Bone marrow (tissue), 2 donors: ENCODE measurements at places on chromosomes 1 and 21.

GRCh38 chr1:15312626-15313411 is 65.8 kb downstream of the FHAD1 start:
- no peak for DNase-seq

GRCh38 chr1:208205216-208206013 is 38.8 kb downstream of the PLXNA2 start:
- DNase-seq: no peak

DNA sequence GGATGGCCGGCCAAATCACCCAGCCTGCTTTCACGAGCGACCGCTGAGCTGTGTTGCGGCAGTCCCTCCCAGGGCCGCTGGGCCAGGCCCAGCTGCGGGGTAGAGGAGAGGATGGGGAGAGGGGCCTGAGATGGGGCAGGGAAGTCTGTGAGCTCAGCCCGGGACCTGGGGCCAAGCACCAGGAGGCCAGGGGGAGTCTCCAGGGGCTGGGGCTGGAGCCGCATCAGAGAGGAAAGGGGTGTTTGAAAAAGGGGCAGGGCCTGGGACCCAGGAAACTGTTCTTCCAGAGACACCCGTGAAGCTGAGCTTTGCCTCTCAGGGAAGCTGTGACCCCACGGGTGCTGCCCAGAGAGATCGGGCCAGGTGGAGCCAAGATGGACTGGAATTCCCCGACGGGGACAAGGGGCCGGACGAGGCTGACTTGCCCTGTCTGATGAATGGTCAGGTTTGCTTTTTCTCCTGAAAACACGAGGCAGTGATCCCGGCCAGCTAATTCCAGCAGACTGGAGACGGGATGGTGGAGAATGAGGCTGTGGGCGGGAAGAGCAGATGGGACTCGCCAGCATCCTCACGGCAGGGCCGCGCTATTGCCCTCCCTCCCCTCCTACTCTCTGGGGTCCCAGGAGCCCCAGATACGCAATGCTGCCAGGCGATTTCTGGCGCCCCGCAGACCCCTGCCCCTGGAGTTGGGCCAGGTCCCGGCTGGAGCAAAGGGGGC is 40.3 kb upstream of the COL18A1 start:
- DNase-seq: no peak

- no peak for DNase-seq
Observed at GRCh38 chr1:184541537-184542152, 154.8 kb downstream of the C1orf21 start.
